ENCODE measurements at places on chromosomes 2 and 18.

DNA sequence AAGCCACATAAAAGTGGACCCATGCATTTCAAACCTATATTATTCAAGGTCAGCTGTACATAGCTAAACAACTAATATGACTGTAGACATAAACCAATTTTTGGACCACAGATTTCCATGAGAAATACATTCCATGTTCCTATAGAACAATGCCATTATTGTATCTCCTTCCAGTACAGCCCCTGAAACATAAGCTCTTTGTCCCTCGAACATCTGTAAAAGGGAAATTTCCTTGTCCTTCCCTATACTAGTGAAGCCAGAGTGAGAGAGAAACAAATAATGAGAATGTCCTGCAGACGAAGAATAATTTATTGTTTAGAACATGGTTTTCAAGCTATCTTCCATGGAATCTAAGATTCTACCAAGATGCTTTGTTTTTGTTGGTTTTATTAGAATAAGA is 75.3 kb downstream of the GORASP2 start:
- DNase-seq: no peak

GRCh38 chr2:55862673-55863390 is 60.8 kb downstream of the EFEMP1 start:
- no peak for DNase-seq

DNA sequence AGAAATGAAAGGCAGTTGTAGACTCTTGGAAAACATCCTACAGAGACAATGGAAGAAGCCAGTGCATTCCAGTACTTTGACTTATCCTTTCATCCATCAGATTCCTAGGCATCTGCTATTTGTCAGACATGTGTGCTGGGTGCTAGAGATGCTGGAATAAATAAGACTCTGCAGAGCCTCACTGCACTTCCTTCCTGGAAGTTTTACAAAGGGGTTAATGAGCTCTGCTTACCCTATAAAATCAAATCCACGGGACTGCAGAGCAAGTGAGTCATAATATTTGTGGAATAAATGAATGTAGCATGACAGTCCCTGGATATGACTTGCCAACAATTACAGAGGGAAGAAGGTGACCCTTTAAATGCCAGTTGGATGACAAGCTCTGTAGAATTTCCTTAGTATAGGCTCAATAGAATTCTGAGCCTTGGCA is 52.7 kb upstream of the NPAS2 start:
- DNase-seq: no peak

DNA sequence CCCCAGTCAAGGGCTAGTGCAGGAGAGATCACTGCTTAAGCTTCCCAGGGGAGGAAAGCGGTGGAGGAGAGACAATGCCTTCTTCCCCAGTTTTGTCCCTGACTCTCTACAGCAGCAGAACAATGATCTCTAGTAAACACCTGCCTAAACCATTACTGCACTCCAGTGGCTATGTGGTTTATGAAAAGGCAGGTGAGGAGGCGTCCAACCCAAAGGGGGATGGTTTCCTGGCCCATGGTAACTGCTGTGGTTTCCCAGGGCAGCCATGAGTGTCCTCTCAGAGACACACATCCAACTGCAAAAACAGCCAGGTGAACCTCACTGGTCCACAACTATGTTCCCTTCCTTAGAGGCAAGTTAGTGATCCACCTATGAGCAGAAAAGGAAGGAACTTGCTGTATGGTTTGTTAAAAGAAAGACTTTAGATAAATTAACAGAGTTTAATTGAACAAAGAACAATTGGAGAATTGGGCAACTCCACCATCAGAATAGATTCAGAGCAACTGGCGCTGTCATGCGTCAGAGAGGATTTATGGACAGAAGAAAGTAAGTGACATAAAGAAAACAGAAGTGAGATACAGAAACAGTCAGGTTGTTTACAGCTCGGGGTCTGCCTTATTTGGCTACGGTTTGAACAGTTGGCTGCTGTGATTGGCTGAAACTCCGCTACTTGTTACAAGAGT is 4.8 kb upstream of the TTC39C start:
- no peak for DNase-seq

GRCh38 chr2:139622691-139623090 is 842.5 kb upstream of the NXPH2 start:
- no peak for DNase-seq

GRCh38 chr18:7117390-7118355 is at the start of gene LAMA1:
Gene LAMA1 (minus strand): TSS chr18:7117797. CDS start chr18:7117720, 77 bp downstream.
- DNase-seq: no peak

GRCh38 chr2:10002681-10003080 is 40.7 kb upstream of the KLF11 start:
- no peak for DNase-seq

- DNase-seq: no peak
Measured at GRCh38 chr2:19140463-19141208, 217.8 kb downstream of the OSR1 start.

GRCh38 chr2:12052796-12053195 is 306.4 kb downstream of the LPIN1 start:
- no peak for DNase-seq

DNA sequence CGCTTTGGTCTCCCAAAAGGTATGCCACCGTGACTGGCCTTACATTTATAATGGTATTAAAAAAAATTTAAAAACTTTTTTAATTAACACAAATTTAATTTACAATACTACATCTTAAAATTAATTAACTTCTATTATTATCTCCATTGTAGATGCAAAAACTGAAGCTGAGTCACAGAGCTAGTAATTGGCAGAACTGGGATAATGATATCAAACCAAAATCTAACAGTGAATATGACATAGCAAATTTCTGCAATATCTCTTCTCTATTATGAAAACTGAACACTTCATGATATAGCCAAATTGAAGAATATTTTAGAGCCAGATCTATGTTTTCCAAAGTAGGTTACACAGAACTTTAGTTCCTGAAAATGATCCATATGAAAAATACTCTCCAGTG is 66.4 kb upstream of the CHAC2 start:
- DNase-seq: no peak

DNA sequence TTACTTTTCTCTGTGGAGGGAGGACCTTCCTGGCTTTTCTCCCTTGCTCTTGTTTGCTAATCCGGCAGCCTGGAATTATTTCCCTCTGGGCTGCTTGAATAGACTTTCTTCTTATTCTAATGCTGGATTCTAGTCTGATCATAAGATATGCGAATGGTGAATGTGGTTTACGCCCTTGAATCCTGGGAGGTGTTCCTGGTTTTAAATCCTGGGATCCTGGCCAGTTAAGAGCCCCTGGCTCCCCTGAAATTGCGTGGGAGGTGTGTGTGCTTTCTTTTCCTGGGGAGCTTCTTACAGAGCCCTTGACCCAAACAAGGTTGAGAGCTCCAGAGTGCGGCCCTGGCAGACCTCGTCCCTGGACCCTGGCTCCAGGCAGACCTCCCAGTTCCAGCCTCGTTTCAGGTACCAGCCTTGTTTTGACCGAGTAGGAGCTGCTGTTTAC is 2.8 kb downstream of the SH3BP4 start:
- no peak for DNase-seq

DNA sequence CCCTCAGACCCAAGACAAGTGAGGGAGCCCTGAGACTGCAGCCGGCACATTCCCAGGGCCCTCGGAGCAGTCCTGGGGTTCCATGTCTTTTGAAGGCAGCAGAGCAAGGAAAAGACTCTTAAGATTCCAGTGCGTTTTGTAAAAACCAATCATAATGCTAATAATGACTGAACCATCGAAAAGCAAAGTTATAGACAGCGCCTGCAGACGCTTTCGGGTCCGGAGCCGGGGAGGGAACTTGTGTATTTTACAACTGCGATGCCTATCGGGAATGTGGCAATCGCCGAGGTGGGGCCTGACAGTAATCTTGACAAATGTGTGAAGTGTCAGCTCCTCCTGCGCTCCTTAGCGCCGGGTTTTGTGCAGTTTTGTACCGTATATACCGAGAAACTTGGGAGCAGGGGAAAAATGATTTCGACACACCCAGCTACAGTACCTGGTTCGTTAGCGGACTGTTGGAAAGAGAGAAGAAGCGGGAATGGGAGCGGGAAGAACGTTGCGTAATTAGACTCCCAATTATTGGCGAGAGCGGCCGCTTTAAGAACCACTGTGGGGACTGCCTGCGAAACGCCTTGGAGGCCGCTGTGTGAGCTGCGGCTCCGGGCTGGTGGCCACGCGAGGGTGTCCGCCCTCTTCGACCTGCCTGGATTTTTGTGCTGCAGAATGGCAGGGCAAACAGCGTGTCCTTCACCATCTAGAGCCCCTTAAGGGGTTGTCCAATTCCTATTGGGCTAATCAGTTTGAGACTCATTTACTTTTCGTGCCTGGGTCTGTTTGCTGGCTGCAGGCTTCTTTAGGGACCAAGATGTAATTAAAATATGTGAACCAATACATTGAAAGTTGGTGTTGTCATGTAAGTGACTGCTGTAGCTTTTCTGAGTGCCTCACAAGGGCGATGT is 2.4 kb downstream of the EPAS1 start:
- no peak for DNase-seq

GRCh38 chr2:52113338-52113737 is 1081.4 kb upstream of the NRXN1 start:
- no peak for DNase-seq

- DNase-seq: no peak
Measured at GRCh38 chr2:111694700-111695101, 189.3 kb downstream of the ANAPC1 start.

DNA sequence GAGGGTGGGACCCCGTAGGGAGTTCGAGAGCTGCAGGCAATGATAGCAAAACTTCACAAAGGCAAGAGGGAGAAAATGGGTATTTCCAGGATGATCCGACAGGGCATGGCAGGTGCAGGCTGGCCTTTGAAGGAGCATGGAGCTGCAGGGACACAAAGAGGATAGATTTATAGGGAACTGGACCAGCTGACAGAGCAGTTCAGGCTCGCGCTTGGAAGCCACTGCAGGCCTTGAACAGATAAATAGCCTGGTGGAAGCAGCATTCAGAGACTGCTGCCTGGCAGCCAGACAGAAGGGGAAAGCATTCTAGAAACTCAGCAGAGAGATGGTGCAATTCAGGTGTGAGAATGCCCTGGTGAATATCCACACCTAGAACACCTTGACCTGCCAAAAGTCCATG is 29.3 kb upstream of the CREG2 start:
- no peak for DNase-seq

DNA sequence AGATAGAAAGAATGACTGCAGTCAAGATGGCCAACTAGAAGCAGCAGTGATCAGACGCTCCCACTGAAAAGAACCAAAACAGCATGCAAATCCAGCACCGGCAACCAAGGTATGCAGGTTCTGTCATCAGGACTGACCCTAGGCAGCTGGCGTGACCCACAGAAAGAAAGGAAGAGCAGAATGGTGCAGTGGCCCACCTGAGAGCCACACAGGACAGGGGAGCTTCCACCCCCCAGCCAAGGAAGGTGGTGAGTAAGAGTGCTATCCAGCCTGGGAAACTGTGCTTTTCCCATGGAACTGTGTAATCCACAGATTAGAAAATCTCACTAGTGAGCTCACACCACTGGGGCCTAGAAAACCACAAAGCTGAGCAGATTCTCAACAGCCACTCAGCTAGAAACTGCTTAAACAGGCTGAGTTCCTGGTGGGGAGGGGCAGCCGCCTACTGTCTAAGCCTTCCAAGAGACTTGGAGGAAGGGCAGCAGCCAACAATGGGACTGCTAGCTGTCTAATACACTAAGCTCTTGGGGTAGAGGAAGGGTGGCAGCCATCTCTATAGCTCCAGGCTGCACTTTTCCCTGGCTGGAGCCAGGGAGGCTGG is 127.9 kb downstream of the EVA1A start:
- no peak for DNase-seq

DNA sequence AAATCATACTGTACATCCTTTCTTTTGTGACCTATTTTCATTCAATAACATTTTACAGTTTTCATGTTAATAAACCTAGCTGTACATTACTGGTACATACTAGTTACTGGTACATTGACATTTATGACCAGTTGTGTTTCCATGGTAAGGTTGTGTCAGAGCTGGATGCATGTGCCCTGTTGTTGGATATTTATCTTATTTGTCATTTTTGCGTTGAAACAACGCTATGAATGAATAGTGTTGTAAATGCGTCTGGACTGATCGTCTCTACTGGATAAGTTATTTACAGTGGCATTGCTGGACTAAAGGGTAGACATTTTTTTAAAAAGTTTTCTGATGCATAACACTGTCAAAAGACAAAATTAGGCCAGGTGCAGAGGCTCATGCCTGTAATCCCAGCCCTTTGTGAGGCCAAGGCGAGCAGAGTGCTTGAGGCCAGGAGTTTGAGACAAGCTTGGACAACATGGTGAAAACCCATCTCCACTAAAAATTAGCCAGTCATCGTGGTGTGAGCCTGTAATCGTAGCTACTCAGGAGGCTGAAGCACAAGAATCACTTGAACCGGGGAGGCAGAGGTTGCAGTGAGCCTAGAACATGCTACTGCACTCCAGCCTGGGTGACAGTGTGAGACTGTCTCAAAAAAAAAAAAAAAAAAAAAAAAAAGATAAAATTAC is 40.2 kb downstream of the MCFD2 start:
- no peak for DNase-seq

- DNase-seq: no peak
Measured at GRCh38 chr2:36329251-36329650, 26.3 kb upstream of the CRIM1 start.

GRCh38 chr2:27122791-27123190 is 824 bp upstream of the ABHD1 start:
- DNase-seq: no peak

DNA sequence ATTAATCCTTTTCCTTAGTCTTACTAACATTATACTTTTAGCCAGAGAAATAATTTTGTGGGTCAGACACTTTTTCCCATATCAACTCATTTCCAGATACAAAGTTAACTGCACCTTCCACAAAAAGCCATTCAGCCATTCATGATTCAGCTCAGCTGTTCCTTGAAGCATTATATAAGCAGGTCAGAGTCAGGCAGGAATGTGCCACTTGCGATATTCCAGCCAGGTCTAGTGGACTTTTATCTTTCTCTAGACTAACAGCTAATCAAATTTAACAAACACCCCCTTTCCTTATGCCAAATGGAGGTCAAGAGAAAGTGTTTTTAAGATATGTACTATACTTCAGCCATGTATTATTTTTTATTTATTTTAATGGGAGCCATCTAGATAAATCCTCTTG is 75.6 kb upstream of the EPB41L3 start:
- no peak for DNase-seq

DNA sequence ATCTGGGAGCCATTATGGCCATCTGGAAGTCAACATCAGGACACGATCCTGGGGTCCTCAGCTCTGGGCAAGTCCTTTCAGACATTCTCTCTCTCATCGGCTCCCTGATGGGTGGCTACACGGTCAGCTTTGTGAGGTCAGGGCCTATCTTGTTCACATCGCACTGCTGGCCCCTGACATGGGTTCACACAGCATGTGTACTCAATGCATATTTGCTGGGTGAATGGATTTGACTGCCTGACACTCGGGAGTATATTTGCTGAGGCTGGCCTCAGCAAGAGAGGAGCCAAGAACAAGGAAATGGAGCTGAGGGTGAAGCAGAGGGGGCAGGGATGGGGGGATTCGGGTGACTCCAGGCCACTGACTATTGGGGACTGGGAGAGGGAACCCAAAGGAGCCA is 50.5 kb downstream of the SLC4A5 start:
- DNase-seq: no peak

- DNase-seq: no peak
Measured at GRCh38 chr2:49404108-49404507, 249.8 kb upstream of the FSHR start.
